Stimulated activated CD4-positive, alpha-beta T cell treated with anti-CD3 and anti-CD28 coated beads, Interleukin-15, amount 100 ng/mL, for 1 hour (primary cell): ENCODE measurements at places on chromosomes 6 and 20.

GRCh38 chr6:105691971-105692370 is 289.1 kb upstream of the PREP start:
- DNase-seq, result no peak

DNA sequence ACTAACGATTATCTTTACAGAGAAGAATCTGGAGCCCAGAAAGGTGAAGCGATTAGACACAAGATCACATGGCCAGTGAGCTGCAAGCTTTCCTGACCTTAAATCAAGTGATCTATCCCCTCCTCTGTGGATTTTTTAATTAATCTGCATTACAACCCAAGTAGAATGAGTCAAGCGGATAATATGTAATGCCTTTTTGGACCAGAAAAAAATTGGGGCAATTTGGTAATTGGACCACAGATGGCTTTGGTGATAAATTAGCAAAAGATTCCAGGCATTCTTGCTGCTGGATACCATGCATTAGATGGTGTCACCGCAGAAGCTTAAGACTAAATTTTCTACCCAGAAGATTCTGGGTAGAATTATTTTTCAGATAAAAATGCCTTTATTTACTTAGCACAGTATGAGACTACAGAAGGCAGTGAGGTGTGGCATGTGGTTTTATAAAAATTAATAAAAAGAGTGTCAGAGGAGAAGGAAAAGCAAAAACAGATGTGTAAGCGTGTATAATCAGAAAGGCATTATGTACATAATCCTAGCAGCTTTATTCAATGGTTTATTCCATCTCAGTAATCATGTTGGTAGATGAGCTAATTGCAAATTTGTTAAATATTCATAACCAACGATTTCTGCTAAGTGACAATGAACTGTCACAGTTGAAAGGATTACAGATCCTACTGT is 53.9 kb upstream of the PCSK2 start:
- DNase-seq, result no peak

GRCh38 chr20:42895020-42895419 is 294.7 kb downstream of the PTPRT start:
- no peak for DNase-seq

GRCh38 chr6:151299011-151299410 is 59.2 kb downstream of the AKAP12 start:
- DNase-seq, result no peak

GRCh38 chr6:52312461-52312860 is 27.9 kb upstream of the MCM3 start:
- no peak for DNase-seq

DNA sequence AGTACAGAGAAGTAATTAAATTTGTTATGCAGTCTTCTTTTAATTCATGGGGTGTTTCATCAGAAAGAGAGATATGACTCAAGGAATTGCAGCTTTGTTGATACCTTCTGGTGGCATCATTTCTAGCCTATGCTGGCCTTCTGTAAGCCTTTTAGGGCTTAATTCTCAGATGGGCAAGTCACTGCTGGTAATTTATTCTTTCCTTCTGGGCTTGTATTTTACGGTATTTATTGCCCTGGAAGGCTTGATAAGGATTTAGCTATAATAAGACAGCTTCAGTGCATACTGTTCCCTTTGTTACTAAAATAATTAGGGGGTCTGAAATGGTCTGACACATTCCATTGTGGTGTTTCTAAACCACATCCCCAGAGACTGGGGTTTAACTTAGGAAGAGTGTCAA is 57.9 kb upstream of the EMILIN3 start:
- no peak for DNase-seq

GRCh38 chr6:161747506-161747905 is 473.6 kb upstream of the AGPAT4 start:
- DNase-seq, result no peak

- DNase-seq, result no peak
These were observed 140.9 kb downstream of the PHACTR3 start for GRCh38 chr20:59745201-59745600.
